ENCODE measurements at places on chromosomes 1 and 21.

- DNase-seq = no peak
Observed at GRCh38 chr21:32103361-32103760, 175.5 kb downstream of the MIS18A start.

- no peak for DNase-seq
Observed at GRCh38 chr1:97903626-97904025, 17.2 kb downstream of the DPYD start.

DNA sequence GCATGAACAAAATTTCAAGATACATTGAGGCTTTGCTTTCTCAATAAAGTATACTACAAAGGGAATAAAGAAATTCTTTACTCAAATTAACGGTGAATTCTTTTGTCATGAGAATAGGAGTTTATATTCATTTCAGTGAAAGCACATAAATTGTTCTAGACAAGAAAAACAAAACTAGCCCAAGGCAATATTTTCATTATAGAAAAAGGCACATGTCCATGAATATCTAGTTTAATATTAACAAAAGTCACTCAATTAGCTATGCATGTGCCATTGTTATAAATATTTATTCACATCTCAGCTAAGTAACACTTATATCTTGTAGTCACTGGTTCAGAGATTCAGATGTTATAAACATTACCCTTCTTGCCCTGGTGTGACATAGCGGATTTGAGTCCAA is 369.3 kb downstream of the GPATCH2 start:
- DNase-seq = no peak

- DNase-seq = no peak
Observed at GRCh38 chr1:100396651-100397050, 44.3 kb downstream of the CDC14A start.

- DNase-seq = no peak
Observed at GRCh38 chr1:236311040-236311439, 29.3 kb upstream of the ERO1B start.
